Fibroblast of skin of back (primary cell): ENCODE measurements at places on chromosomes 7 and 10.

GRCh38 chr10:77987671-77988255 lies 41.6 kb downstream of the POLR3A start:
- no peak for DNase-seq

GRCh38 chr10:22992621-22993020 lies 64.8 kb downstream of the ARMC3 start:
- DNase-seq = no peak

DNA sequence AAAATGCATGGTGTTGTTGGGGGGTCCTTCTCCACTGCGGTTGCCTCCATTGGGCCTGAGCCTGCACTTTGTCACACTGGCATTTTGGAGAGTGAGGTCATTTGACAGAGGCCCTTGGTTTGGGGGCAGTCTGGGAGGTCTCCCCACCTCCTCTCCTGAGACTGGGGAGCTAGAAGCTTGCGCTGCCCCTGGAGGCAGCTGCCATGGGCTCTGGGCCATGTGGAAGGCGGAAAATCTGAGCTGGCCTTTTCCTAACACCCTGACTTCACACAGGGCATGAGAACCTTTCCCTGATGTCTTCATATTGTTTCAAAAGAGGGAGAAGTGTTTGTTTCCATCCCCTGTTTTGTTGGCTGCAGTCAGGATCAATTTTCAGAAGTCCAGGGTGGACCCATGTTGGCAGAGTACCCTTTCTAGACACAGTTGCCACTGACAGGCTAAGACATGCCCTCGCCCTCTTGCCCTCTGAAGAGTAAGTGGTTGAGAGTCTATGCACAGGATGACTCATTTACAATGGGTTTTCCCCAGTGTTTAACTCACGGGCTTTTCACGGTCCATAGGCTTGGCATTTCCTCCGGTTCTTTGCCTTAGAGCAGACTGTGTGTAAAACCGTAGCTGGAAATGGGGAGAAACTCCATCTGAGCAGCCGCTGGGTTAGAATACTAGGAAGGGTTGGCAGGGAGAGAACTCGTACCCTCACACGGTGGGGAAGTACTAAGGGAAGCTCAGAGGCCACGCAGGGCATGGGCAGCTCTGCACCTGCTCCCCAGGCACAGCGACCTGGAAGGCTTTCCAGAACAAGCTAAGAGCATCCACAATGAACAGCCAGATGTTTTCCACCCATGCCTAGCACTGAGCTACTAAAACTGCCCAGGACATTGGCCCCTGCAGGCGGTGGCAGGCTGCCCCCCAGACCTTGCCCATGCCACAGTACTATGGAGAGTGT lies 655.0 kb downstream of the SDK1 start:
- DNase-seq = peak; percentile 25

DNA sequence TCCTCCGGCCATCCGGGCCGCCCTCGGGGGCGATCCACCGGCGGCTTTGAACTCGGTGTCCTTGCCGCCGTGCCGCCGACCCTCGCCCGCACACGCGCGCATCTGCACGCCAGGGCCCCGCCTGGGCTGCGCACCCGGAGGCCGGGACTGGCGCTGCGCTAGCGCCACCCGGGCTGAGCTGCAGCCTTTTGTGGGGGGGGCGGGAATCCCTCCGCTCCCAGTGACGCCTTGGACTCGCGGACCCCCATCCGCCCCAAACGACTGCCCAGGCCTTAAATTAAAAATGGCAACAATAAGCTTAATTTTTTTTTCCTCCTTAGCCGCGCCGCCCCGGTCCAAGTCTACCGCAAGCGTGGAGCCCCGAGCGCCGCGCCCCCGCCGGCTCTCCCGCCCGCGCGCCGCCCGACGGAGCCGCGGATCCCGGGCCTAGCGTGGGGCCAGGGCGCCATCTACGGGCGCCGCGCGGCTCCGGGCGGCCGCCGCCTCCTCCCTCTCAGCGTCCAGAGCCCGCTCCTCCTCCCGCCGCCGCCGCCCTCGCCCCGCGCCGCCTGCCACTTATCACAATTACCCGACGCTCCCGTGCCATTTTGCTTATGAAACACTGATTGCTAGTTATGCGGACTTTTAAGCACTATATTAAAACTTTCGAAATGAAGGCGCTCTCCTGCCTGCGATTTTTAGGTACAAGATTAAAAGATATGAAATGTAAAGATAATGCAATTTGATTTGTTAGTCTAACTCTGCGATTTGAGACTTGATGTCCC lies 7.5 kb upstream of the EBF3 start:
- peak; percentile 51 for DNase-seq

DNA sequence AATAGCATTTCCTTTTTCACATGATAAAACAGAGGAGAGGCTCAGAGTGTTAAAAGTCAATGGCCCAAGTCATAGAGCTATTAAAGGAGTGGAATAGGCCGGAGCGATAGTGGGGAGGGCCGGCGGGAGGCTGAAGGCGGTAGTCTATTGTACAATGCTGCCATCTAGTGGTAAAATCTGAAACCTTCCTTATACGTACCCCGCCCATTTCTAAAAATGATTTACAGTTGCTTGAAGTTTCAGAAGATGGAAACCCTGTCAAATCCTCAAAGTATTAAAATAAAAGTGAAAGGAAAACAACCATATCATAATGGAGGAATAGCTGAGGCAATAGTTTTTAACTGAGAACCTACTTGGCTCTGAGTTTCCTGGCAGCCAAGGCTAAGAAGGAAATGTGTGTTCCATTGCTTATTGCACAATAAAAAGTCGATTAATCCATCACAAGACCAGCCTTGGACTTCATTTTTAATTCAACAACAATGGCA lies 209.1 kb downstream of the CCSER2 start:
- peak; percentile 70 for DNase-seq

- no peak for DNase-seq
Measured at GRCh38 chr10:61031341-61031740, 87.4 kb upstream of the RHOBTB1 start.

DNA sequence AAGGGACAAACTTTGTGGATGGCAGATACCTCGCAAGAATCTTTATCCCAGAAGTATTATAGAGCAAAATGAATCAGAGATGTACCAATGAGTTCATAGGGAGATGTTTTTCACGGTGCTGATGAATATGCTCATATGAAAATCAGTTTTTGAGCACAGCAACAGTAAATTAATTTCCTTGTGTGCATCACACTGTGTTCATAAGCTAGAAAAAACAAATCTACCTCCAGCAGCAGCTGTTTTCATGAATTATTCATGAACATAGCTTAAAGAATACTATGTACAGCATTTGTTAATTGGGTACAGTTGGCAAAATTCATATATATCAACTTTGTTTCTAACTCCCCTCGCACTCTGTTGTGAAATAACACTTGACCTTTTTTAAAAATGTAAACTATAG lies 809.8 kb downstream of the GRM8 start:
- DNase-seq = no peak

DNA sequence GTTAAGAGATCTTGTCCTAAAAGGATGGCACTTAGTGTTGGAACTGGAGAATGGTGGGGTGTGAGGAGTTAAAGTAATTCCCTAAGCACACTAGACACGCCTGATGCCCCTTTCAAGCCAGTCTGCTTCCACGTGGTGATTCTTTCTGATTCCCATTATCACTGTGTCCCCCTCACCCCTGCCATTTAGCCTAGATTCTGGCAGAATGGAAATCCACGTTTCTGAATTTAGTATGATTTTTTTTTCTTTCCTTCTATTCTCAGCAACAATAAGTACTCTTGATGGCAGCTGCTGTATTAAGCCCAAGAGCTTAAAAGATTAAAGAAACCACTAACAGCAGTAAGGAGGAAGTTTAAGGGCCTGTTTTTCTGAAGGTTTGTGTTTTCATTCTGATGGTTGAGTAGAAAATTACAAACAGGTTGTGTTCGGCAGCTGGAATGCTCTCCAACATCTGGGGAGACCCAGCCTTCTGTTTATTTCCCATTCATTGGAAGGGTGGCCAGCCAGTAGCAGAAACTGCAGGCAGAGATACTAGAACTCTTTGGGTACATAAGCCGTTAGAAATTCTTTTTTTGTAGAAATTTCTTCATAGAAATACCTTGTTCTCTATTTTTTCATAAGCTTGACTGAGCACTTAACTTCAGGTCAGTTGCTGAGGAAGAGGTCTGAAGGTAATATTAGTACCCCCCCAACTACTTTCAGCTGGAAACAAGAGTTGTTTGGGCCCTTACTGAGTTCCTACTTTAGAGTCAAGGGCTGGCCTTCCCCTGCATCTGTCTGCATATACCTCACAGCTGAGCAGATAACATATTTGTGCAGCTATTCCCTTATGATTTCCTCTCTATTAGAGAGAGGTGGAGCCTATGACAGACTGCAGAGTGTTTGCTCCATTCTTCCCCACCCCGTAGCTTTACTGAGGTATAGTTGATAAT lies 355.1 kb downstream of the AUTS2 start:
- DNase-seq = no peak

- peak; percentile 69 for DNase-seq
Measured at GRCh38 chr10:72709041-72709440, 17.1 kb downstream of the MCU start.

- DNase-seq = peak; percentile 57
Measured at GRCh38 chr10:107579970-107580369, 415.5 kb upstream of the SORCS1 start.

- DNase-seq = no peak
Measured at GRCh38 chr10:83287374-83287773, 851.9 kb upstream of the GHITM start.

GRCh38 chr10:110442746-110443145 lies 55.0 kb upstream of the DUSP5 start:
- no peak for DNase-seq

- DNase-seq = peak; percentile 28
Measured at GRCh38 chr7:139995017-139995915, 67.5 kb downstream of the PARP12 start.

- DNase-seq = no peak
Measured at GRCh38 chr10:124282326-124282725, 136.4 kb downstream of the OAT start.

DNA sequence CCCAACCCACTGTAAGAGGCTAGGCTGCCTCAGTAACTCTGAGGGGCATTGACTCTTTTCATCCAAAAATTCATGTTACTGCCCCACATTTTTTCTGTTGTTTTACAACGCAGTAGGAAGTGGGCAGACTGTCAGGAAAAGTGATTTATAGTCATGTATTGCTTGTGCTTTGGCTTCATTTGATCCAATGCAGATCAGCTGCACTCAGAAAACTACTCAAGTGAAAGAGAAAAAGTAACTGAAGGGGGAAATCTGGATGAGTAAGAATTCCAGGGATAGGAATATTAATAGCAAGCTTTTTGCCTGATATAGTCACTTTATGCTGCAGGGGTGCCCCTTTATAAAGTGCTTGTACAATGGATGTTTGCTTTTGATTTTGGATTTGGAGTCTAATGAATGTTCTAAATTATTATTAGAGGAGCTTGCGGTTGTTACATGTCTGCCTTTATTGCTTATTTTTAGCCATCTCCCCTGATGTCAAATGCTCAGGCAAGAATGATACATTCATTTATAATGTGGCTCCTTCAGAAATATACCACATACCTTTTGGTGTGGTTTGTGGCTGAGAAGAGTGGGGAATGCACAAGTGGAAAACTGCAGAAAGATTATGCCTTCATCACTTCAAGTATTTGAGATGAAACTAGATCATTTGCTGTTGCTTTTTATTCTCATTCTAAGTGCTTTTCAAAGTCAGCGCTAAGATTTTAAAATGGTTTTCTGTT lies 86.1 kb downstream of the EGFR start:
- peak; percentile 58 for DNase-seq

DNA sequence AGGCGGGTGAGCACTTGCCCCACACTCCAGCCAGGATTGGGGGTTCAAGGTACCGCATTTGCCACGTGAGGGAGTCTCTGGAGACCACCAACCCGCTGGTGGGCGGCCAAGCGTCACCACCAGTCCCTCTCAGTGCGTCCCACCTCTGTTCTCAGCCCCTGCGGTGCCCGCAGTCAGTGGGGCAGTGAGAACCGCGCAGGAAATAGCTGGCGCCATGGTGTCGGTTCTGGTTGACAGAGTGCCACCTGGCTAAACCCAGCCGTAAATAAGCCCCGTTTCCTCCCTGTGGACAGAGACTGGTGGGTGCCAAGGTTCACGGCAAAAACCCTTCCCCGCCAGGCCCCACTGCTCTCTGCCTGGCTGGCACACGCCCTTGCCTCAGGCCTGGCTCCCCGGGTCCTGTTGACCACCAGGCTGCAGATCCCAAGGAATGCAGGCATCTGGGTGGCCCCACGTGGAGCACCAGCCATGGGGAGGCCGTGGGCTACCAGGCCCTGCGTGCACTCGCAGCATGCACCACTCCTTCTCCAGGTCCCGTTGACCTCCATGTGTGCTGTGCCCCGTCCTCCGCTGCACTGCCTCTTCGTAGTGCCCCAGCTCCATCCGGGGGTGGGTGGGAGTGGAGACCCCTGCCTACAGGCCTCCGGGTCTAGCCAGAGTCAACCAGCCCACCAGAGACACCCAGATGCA lies 140.0 kb downstream of the LHPP start:
- no peak for DNase-seq

GRCh38 chr10:3770611-3771110 lies 14.3 kb downstream of the KLF6 start:
- no peak for DNase-seq

DNA sequence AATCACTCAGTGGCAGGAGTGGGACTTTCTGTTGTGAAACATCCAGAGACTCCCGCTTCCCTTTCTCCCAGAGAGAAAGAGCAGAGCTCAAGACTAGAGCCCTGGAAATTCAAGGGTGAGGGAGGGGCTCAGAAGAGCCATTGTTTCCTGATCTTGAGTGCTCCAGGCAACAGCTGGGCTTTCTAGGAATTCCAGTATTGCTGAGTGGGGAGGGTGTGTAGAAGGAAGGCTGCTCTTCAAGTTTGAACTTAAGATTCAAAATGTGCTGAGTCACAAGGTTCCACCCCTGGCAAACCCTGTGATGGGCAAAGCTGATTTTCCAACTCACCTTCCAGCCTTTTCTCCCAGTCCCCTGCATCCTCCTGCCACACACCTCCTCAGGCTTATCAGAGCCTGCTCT lies 42.3 kb upstream of the MSRB2 start:
- no peak for DNase-seq

DNA sequence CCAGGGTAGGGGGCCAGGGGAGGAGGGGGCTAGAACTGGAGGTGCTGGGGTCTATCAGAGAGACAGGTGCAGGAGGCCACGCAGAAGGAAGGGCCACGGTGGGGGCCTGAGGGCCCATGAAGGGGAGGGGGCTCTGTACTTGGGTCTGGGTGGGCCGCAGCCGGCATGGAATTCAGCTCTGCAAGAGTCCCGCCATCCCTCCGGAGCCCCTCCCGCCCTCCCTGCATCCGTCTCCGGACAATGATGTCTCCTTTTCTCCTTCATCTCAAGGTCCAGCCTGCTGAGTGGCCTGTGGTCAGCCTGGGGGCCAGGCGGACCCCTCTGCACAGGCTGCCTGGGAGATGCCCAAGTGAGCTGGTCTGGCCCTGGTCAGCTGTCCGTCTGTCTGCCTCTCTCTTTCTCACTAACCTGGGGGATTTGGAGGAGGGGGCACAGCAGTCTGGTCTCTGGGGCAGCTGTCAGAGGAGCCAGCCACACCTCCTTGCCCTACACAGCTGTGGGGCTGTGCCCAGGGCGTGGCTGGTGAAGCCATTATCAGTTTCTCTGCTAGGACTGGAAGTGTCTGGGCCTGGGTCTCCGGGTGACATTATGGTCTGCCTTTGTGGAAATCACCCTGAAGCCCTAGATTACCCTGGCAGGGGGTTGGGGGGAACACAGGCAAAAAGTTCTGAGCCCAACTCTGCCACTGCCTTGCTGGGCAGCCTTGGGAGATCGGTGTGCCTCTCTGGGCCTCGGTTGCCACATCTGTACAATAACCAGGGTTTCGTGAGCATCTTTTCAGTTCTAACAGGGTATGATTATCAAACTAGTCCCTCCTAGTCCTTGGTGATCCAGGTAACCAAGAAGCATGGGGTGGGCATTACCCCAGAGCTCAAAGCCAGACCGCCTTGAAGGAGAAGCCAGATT lies 19.0 kb upstream of the HSPB1 start:
- no peak for DNase-seq

- DNase-seq = peak; percentile 2
Measured at GRCh38 chr10:43026039-43026973, 50.6 kb upstream of the RET start.

- DNase-seq = no peak
Measured at GRCh38 chr10:125152450-125153368, 7.7 kb downstream of the CTBP2 start.
